ENCODE measurements at places on chromosomes 4 and X.

DNA sequence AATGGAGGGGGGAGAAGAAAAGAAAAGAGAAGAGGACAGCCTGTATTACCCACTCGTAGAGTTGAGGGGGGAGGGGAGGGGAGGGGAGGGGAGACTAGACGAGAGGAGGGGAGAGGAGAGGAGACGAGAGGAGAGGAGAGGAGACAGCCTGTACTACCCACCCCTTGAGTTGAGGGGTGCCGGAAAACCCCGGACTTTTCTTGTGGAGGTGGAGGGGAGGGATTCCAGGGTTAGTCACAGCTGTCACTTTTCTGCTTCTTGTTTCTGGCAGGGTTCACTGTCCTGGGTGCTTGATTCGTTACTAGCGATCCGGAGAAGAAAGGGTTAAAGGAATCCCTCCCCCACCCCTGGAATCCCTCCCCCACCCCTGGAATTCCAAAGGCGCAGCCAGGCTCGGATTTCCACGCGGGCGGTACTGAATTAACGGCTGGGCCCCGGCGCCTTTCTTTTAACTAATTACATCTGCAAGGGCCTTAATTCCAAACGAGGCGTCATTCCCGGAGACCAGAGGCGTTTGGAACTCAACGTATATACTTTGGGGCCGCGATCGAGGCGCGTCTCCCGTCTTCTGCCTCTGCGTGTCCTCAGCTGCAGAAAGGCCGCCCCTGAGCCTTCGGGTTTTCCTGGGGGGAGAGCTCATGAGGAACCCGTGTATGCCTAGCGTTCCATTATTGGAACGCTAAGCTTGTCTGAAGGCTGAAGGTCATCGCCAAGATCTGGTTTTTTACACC lies 20.1 kb upstream of the CSF2RA start:
- no peak for DNase-seq

DNA sequence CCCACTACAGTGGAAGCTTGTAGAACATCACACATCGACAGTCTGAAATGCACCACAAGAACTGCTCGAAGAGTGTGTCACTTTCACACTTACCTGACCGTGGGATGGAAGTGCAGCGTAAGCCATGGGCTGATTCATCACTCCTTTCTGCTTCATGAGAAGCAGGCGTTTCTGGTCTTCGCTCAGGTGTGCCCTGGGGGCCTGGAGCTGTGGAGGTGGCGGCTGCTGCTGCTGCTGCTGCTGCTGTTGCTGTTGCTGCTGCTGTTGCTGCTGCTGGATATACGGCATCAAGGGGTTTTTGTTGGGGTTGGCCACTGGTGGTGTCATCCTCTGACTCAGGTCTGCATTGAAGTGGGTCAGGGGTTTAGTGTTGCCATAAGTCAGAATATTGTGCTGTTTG lies 223.6 kb downstream of the MGST2 start:
- DNase-seq = no peak

DNA sequence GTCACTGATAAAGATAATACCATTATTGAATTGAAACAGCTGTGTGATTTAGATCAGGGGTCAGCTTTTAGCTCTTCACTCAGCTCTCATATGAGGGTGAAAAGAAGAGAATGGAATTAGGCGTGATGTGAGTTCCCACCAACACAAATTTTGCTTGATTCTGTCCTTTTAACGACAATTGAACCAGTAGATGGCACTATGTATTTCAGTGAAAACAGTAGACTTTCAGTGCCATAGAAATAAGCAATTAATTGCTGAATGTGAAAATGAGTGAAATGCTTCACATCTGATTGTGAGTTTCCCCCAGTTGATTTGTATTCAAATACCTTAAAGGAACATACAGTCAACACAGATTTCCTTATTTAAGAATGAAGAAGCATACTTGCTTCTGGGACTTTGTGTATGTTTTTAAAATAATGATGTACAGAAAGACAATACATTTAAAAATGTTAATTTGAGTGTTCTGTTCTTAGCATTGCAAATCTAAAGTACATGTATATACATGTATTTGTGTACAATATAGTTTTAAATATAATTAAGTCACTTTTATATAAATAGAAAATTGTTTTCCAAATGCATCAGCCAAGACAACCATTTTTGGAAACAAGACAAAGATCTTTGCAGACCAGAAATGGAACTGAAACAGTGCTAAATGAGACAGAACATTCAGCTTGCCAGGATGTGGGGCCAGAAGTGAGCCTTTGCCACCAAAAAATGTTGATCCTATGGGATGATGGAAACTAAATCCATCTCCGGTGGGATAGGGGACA lies 178.8 kb downstream of the SNCA start:
- DNase-seq = no peak

DNA sequence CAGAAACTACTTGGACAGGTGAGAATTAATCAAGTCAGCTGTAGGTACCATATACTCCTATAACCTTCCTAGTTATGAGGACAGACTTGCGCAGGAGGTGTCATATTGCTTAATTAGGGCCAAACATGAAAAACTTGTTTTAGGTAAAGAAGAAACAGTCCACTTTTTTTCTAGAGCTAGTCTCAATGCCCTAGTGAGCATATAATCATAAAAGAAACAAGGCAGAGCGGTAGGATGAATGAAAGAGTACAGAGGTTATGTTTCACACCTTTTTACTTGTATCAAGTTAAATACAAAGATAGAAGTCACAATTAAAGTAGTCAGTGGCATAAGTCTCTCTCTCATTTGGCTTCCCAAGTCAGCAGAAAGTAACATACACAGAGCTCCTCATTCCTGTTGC lies 88.9 kb downstream of the RPS6KA6 start:
- DNase-seq = no peak

DNA sequence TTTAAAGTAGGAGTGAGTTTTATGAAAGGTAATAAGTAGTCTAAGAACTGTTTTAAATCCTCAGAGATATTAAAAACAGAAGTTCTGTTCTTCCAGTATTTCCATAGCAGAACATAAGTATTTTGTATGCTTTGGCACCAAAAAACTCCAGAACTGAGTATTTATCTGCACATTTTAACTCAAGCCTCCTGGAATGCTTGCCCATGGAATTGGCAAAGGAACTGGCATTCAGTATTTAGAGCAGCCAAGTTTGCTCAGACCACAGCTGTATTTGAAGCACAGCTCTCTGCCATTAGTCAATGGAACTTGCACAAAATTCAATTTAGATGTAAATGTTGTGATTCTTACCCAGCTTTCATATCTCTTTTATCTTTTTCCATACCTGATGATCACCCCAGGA lies 42.2 kb downstream of the NDNF start:
- DNase-seq = no peak

- DNase-seq = no peak
These were observed 25.6 kb upstream of the MXD4 start for GRCh38 chr4:2287594-2287915.

DNA sequence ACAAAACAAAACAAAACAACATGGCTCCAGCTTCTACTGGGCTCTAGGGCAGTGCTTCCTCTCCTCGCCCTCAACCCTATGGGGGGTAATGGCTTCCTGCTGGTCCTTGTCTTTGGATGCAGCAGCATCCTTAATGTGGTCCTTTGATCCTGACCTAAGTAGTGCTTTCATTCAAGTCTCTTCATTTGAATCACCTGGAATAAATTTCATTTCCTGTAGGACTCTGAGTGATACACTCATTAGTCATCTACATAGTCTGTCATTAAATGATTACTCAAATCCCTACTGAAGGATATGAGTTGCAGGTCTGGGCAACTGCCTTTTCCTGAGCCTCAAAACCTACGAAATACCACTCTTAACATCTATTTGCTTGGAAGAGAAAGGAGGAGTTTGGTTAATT lies 54.5 kb downstream of the RHOH start:
- no peak for DNase-seq

GRCh38 chrX:45851434-45851991 lies 650.8 kb upstream of the DIPK2B start:
- DNase-seq = no peak

- no peak for DNase-seq
These were observed 13.0 kb downstream of the NSDHL start for GRCh38 chrX:152843852-152844251.

DNA sequence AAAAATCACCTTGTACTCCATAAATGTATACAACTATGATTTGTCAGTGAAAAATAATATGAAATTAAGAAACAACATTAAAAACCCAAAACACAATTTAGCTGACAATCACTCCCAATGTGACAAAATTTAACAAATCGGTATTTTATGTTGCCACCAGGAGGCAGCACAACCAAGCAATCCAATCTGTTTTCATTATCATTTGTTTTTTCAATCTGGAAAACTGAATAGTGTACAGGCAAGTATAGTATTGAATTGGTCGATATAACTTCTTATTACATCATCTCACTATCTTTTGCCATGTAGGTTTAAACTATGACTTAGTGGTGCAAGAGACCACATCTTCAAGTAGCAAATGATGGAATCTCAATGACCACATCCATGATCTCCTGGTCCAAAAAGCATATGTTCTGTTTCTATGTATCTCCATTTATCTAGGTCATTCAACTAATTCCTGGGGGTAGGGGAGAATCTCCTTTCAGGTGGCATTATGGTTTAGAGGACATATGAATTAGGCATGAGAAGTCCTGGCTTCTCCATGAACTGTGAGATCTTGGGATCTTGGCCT lies 112.9 kb upstream of the AGA start:
- no peak for DNase-seq

DNA sequence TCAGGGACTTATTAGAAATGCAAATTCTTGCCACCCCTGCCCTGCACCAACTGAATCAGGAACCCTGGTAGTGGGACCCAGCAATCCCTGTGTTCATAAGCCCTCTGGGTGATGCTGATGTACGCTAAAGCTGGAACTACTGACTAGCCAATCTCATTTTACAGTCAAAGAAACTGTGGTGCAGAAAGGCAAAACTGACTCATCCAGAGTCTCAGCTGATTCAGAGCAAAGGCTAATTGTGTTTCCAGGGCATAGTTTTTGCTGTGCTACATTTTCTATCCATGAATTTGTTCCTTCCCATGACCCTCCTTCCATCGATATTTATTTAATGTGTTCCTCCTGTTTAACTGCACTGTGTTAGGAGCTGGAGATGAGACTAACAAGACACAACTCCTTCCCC lies 207.5 kb downstream of the REPS2 start:
- no peak for DNase-seq

- peak; percentile 31 for DNase-seq
These were observed 4.6 kb downstream of the RAB33A start for GRCh38 chrX:130176354-130176776.

GRCh38 chr4:117773064-117773936 lies 261.0 kb upstream of the NDST3 start:
- DNase-seq = no peak

DNA sequence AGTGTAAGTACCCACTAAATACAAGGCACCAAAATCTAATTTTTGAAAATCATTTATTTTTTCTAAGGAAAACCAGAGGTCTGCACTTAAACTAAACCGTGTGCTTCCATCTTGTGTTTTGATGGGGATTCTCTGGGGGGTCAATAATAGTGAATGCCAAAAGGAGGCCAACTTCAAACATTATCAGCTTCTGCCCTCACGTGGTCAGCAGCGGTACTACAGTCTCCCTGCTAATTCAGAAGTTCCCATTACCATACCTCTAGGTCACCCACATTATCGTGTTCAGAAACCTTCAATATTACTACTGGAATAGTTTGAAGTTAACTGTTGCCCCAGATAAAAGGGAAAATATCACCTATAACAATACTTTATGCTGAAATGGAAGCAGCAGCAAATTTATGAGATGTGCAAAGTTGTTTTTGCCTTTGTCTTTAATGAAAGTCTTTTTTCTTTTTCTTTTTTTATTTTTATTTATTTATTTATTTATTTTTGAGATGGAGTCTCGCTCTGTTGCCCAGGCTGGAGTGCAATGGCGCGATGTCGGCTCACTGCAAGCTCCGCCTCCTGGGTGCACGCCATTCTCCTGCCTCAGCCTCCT lies 17.3 kb downstream of the CTPS2 start:
- peak; percentile 29 for DNase-seq

DNA sequence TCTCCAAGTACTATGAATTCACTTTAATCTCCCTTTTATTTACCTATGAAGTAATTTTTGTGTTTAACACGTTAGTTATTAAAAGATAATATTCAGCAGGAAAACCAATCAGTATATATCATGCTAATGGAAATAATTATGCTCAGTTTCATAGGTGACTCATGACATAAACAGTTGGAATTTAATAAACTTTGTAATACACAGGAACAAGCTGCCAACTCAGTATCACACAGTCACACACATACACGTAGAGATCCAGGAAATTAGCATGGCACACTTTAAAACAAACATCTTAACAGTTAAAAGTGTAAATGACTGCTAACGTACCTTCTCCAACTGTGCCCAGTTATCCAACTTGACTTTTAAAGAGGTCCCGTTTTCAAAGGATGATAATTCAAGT lies 2.3 kb downstream of the SPATA4 start:
- no peak for DNase-seq

DNA sequence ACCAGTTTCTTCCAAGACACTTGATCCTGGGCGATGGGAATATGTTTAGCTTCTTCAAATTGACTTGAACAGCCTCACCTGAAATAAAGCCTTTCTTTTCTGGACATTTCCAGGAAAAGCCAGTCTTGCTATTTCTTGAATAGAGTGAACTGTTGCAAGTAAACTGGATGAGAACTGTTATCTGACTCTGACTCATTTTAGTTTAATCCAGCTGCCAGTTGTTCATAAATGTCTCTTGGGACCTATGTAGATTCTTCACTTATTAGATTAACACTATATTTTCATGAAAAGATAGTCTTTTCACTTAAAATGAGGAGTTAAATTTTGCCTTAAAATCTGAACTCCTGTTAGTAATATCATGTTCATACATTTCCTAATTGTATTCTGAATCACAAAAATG lies 615.4 kb upstream of the GALNT7 start:
- no peak for DNase-seq

- no peak for DNase-seq
These were observed 33.1 kb downstream of the ENPEP start for GRCh38 chr4:110508827-110509710.

DNA sequence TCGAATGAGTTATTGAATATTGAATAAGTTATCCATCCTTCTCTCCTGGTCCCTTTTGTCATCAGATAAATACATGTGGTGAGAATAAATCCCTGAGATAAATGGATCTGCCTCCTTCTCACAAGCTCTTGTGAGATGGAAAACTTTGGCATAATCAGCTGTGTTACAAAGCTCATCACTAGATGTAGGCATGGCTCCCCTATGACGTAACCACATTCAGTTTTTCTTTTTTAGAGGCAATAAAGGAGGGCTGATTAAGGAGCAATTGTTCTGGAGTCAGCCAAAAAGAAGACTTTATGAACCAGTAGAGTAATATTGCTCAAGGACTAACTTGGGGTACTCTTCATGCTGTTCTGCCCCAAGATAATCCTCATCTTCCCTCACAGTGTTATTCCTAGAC lies 90.5 kb upstream of the GATB start:
- no peak for DNase-seq

All from GM12892 (cell line).